CD4-positive, alpha-beta T cell treated with Interleukin-21 for 1 hour (primary cell): ENCODE measurements at places on chromosomes 1 and 21.
A peak's percentile ranks its signal among the peaks of the same experiment; 100 is the strongest.

- DNase-seq = no peak
These were observed 77.6 kb upstream of the VANGL1 start for GRCh38 chr1:115564201-115564600.

DNA sequence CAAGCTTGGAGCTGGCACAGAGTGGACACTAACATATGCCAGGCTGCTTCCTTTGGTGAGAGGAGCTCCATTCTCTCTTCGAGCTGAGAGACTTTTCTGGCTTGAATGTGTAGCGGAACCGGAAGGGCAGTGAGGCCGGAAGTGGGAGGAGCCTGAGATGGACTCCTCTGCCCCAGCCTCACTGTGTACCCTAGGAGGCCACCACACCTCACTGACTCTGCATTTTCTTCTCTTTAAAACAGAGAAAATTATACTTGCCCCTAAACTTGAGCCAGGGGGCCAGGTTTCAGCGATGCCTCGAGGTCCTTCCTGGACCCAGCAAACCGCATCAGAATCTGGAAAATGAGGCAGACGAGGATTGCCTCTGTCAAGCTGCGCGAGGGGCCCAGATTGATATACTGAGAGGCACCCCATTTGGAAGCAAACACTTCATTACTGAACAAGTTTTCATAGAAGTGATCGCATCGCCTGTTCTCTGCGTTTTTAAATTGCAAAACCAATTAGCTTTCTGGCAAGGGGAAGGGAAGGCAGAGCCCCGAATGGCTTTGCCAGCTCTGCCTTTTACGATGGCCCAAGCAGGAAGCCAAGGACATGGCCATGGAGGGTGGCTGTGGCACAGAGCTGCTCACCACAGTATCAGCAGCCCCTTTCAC lies 708.1 kb downstream of the PTPRU start:
- DNase-seq = no peak

DNA sequence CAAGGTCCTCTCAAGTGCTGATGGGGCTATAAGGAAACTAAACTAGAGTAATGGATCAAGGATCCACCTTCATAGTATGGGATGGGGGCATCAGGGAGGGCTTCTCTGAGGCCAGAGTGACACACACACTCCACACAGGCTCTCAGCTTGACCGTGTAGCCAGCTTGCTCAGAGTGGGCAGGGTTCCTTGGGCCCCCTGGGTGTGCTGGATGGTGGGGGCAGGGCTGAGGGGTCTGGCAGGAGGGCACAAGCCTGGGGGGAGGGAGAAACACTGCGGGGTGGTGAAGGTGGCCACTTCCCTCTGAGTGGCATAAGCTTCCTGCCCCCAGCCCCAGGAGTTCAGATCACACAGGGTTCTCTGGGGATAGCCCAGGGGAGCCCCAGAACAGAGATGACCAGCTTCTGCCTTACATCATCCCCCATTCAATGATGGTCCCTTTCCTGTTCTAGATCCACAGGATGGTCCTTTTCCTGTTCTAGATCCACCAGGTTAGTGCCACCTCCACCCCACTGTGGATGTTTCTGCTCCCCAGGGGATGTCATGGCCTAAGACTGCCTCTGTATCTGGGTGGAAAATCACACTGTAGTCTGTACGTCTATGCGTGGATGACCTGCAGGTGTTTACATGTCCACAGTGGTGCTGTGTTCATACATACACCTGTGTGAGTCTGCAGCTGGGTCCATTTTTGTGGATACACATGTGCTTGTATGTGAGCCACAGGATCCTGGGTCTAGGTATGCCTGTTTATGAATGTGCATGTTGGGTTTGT lies 525.0 kb downstream of the PTPRU start:
- DNase-seq = no peak

GRCh38 chr1:116927049-116927798 lies 17.5 kb downstream of the PTGFRN start:
- no peak for DNase-seq

GRCh38 chr1:187042538-187042937 lies 213.8 kb downstream of the PLA2G4A start:
- DNase-seq = no peak

DNA sequence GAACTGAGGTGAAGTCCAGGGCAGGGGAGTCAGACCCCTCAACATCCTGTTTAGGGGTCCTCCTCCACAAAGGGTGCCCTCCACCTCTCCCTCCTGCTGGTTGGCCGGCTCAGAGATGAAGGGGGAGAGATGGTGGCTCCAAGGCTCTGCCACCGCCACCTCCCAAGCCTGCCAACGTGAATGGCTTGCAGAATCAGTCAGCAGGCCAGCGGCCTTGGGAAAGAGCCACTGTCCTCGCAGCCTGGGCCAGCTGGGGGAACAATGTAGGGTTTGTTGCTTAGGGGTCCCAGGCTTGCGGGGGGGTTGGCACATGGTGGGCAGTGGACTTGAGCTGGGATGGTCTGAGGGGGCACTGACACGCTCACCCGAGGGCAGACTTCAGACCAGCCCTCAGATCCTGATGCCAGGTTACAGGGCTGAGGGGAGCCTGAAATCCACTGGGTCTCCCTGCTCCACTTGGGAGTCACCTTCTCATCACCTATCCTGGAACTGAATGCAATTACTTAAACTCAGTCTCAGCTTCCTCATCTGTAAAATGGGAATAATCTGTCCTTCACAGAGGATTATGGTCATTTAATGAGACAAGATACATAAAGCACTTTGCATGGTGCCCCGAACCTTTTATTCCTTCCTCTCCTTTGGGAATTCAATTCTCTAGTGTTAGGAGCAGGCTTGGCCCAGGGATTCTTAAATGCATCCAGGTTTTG lies 8.3 kb downstream of the GPR37L1 start:
- DNase-seq = no peak

- no peak for DNase-seq
These were observed 5.9 kb upstream of the LHX9 start for GRCh38 chr1:197911111-197911856.

DNA sequence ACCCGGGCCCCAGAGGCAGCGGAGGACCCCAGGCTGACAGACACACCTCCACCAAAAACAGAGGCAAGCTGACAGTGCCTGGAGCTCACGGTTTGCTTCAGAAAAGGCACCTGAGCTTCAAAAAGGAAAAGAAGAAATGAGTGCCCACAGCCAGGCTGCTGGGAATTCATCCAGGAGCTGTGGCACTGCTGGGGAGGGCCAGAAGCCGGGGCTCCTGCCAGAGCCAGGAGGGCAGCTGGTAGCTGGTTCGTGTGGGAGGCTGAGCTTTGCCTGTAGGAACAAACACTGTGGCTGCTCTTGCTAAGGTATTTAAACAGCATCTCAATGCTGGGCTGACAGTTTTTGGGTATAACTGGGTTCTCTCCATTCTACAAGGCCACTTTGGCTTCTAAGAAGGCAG lies 19.5 kb downstream of the KCNJ6 start:
- DNase-seq = no peak

DNA sequence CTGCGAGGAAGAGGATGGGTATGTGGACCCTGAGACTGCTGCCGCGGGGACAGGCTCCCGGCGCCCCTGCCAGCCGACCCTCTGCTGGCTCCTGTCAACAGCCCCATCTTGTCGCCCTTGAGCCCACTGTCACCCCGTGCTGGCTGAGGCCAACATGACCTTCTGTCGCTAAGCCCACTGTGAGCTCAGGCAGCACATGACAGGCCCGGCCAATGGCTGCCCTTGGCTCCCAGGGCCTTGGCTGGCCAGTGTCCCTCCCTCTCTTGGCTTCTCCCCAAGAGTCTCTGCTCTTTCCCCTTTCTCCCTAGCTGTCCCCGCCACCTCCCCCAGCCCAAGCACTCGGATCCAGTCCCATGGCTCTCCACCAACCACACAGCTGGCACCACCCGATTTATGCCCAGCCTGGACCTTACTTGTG lies 3.5 kb downstream of the PEX10 start:
- DNase-seq = no peak

DNA sequence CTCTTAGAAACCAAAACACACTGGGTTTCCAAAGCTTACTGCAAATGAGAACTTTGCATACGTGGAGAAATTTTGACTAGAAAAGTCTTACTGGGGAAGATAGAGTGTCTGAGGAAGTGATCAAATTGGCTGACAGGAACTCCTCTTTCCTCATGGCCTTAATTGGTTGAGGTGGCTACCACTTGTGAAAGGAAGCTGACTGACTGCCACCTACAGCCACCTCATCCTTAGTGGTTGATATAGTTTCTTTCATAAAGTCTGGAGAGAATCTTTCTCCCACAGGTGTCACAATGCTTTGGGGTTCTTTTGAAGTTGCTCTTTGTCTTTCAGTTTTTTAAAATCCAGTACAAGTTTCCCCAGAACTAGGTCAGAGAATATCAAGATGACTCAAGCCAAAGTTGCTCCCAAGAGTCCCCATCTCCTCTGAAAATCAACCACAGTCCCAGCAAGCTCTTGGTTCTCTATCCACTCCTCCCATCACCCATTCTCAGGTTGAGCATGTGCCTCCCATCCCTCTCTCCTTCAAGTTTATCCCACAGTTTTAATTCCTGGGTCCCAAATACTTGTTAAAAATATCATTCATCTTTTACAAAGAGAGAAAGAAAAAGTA lies 43.3 kb downstream of the GPR88 start:
- peak; percentile 1 for DNase-seq

- no peak for DNase-seq
These were observed 56.0 kb upstream of the TTC34 start for GRCh38 chr1:2857521-2857920.

DNA sequence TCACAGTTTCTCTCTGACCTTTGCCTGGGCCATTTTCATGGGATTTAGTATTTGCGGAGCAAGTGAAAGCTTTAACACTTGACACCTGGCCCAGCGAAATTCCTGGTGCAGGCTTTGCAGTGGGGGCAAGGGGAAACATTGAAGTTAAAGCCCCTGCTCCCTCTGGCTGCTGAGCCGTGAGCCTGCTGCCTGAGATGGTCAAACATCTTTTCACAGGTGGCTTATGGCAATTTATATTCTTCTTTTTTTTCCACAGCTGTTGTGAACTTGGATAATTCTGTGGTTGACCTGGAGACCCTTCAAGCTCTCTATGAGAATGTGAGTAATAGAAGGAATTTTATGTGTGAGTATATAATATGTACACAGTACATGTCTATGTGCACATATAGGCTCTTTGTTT lies 202.9 kb downstream of the FMN2 start:
- no peak for DNase-seq
